ENCODE measurements at places on chromosomes 12 and 14.

GRCh38 chr14:21912367-21912766 is 238.7 kb upstream of the OR4E1 start:
- DNase-seq = no peak

GRCh38 chr14:70822530-70823185 is 13.3 kb upstream of the MAP3K9 start:
- DNase-seq = peak; percentile 8

GRCh38 chr12:110243227-110243626 is 37.8 kb upstream of the ATP2A2 start:
- no peak for DNase-seq

- DNase-seq = no peak
Measured at GRCh38 chr12:89450907-89451306, 73.7 kb downstream of the GALNT4 start.

DNA sequence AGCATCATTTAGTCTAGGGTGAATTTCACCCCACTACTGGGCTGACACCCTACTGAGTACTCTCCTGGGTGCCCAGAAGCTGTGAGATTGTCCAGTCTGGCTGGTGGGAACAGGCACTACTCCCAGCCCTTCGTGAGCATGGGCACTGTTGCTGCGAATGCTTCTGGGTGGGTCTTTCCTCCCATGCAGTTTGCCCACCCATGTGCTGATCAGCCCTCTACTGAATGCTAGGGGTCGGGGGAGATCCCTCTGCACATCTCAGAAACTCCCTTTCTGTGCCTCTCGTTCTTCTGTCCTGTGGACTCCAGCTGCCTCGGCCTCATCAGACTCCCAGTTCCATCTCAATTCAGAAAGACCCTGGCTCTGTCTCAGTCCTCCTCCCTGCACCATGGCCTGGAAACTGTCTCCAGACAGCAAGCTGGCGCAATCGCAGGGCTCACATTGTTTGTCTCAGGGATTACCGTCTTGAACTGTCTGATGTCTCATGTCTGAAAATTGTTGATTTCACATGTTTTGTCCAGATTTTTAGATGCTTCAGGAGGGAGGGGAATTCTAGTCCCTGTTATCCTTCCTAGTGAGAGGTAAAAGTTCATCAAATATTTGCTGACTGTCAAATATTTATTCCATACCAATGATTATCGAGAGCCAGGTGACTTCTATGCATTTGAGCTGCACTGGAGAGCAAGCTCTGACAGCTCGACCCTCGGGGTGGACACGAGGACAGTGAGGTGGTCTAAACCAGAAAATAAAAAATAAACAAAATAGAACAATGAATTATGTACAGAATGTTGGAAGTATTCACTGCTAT is 316.6 kb upstream of the RTL1 start:
- DNase-seq = no peak

GRCh38 chr14:97344666-97345065 is 547.5 kb downstream of the VRK1 start:
- no peak for DNase-seq

- peak; percentile 56 for DNase-seq
Measured at GRCh38 chr12:27733052-27733656, 22.5 kb downstream of the MRPS35 start.

DNA sequence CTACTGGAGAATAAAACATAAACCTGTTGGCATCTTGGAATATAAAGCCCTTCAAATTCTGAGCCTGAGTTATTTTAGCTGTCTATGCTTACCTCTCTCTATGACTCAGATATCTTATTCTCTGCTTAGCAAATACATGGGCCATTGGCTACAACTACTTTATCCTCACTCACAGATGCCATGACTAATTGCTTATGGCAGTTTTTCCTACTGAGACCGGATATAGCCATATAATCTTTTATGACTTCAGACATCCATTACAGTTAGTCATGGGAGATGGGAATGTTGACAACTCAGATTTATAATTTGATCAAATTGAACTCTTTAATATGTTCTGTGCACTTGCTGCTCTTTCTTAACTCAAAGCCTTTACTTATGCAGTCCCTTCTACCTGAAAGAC is 502.4 kb upstream of the ATP2B1 start:
- no peak for DNase-seq

- no peak for DNase-seq
Measured at GRCh38 chr12:115423546-115423987, 739.6 kb upstream of the TBX3 start.

- no peak for DNase-seq
Measured at GRCh38 chr14:74403619-74404417, 22.2 kb downstream of the SYNDIG1L start.

DNA sequence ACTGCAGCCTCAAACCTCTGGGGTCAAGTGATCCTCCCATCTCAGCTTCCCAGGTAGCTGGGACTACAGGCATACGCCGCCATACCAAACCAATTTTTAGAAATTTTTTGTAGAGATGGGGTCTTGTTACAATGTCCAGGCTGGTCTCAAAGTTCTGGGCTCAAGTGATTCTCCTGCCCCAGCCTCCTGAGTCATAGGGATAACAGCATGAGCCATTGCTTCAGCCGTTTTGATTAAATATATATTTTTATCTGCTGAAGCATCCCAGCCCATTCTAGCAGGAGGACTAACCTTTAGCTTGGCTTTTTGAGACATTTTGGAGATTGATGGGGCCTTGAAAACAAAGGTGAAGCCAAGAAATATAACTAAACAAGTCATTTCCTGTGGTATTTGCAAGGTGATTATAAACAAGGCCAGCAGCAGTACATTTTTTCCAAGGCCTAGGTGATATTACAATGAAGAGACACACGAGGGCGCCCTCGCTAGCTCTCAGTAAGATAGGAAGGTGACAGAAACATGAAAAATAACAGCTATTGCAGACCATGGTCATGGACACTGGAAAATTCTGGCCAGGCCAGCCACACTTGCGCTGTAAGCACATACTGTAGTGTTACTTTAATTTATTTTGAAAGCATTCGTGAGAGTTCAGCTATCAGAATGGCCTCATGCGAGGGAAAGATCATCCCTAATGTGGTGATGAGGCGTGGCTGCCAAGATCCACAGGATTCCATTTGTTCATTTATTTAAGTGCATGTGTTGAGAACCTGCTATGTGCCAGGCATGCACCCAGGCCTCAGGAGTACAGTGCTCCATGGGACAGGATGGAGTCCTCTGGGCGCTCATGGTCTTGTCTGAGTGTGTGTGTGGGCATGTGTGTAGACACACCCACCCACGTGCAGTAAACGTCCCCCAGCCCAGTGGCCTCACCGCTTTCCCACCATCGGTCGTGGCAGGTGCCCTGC is 63.5 kb downstream of the DGLUCY start:
- DNase-seq = peak; percentile 83

DNA sequence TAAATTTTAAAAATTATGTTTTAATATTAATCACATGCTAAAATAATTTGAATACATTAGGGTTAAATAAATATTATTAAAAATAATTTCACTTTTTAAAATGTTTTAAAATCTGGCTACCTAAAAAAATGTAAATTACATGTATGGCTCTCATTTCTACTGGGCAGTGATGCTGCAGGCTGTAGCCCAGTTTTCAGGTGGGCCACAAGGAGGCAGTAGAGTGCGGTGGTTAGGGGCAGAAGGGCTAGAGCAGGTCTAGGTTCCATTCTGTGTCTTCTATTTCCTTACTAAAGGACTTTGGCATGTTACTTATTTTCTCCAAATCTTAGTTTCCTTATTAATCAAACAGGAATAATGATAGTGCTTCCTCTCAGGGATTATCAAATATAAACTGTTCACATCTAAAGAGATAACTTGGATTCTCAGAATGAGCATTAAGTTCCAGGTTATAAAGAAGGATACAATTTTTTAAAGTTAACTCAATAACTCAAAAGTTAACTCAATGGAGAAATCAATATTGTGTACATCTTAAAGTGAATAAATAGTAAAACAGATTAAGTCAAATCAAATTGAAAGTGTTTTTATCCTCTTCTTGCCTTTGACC is 54.9 kb upstream of the OVCH1 start:
- DNase-seq = peak; percentile 55

GRCh38 chr12:51450806-51451205 is 26.2 kb downstream of the SLC4A8 start:
- no peak for DNase-seq

- DNase-seq = no peak
Measured at GRCh38 chr12:101204602-101205304, 5.3 kb downstream of the SLC5A8 start.

DNA sequence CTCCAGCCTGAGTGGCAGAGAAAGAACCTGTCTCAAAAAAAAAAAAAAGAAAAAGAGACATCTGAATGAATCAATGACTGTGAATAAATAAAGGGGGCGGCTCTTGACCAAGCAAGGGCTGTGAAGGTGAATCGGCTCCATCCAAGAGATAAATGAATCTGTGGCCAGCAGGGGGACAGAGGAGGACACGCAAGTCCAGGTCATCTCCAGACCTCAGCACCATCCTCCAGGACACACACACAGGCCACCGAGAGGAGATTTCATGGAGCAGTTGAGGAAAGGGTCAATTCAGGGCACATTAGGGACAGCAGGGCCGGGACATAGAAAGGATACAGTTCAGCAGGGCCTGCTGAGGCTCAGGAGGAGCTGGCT is 21.6 kb downstream of the TRPV4 start:
- DNase-seq = no peak

- DNase-seq = no peak
Measured at GRCh38 chr12:2638273-2639019, 156.3 kb upstream of the FKBP4 start.

GRCh38 chr12:57940052-57940914 is 1.1 kb upstream of the ATP23 start:
- peak; percentile 8 for DNase-seq

GRCh38 chr14:26741711-26742212 is 143.9 kb upstream of the NOVA1 start:
- no peak for DNase-seq

GRCh38 chr14:92703516-92703915 is 44.9 kb downstream of the LGMN start:
- DNase-seq = no peak

- no peak for DNase-seq
Measured at GRCh38 chr14:73809391-73809790, 42.2 kb upstream of the PTGR2 start.

DNA sequence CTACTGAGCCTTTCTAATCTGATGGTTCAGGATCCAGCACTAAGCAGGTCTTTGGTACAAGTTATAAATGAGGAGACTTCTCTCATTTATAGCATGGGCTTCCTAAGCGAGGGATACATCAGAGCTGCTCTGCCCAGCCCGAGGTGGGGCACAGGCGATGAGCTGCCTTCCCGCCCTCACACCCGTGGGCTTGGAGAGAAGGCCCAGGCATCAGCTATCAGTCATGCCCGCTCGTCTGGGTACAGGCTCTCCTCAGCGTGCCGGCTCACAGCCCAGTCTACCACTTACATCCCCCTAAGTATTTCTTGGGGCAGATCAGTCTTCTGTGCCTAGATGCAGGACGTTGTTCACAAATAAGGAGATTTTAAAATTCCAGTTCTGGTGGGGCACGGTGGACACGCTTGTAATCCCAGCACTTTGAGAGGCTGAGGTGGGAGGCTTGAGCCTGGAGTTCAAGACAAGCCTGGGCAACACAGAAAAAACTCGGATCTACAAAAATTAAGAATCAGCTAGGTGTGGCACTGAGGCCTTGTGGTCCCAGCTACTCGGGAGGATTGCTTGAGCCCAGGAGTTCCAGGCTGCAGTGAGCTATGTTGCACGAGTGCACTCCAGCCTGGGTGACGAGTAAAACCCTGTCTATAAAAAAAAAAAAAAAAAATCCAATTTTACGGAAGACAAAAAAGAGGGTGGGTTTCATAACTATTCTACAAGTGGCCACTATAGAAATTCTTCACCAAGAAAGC is 57.0 kb downstream of the CCDC88C start:
- no peak for DNase-seq

DNA sequence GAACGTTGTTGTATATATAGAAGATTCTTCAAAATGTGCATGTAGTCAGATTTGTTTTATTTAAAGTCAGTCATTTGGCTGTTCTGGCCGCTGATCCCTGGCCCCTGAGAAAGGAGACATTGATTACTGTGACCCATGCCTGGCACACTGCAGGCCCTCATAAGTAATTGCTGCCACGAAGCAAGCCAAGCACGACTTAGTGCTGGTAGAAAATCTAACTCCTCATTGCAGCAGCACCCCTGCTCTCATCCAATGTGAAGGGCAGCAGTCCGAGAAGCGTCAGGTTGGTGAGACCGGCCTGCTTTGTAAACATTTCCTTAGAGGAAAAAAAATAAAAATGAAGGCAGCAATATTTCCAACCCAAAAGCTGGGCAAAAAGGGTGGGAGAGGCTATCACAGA is 22.8 kb upstream of the TMTC2 start:
- DNase-seq = no peak

DNA sequence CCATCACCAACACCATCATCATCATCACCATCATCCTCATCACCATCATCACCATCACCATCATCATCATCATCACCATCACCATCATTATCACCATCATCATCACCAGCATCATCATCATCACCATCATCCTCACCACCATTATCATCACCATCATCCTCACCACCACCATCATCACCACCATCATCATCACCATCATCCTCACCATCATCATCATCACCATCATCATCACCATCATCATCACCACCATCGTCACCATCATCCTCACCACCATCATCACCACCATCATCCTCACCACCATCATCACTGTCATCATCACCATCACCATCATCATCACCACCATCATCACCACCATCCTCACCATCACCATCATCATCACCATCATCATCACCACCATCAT is 113.0 kb upstream of the TMEM233 start:
- no peak for DNase-seq

DNA sequence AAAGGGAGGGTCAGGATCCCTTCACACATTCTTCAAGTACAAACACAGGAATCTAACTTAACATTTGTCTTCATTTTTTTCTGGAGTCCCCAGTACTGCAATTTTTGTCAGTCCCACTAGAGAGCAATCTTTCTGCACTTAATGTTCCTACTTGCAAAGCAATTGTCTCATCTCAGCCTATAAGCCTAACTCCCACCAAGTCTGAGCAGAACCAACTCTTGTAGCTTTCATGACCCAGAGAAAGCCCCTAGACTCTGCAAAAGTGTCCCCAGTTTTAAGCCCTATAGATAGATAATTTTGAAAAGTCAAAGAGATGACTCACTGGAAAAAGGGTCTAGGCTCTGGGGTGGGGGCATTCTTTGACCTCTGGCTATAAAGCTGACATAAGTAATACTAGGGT is 1.8 kb upstream of the ZBTB39 start:
- peak; percentile 73 for DNase-seq

DNA sequence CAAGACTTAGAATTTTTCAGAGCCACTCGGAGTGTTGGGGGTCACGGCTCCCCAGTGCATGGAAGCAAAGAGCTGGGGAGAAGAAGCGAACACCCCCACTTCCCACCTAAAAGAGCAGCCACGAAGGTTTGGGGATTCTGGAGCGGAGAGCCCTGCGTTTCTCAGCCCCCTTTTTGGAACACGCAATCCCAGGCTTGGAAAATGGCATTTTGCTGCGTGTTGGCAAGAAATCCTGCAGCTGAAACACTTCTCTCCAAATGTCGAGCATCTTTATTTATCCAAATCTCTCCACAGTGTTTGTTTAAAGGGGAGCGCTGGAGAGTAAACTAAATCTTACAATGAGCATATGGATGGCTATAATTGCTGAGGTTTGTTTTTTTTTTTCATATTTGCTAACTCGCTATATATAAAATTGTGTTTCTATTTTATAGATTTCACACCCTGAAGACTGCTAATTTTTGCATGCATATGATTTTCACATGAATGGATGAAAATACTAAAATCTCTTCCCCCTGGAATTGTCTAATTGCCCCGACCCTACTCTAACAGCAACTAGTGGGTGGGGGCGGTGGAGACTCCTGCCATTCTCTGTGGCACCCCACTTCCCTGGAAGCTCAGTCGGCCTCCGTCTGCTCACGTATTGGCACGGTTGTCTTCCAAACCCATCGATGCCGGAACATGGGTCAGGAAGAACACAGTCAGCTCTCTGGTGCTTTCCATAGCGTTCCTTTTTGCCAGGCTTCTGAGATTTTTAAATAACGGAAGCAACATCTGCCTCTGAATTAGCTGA is 120.5 kb downstream of the GCH1 start:
- no peak for DNase-seq

Measured in CD4-positive, alpha-beta T cell treated with Interleukin-21 for 1 hour (primary cell).